ENCODE measurements at places on chromosomes 16 and 17.

DNA sequence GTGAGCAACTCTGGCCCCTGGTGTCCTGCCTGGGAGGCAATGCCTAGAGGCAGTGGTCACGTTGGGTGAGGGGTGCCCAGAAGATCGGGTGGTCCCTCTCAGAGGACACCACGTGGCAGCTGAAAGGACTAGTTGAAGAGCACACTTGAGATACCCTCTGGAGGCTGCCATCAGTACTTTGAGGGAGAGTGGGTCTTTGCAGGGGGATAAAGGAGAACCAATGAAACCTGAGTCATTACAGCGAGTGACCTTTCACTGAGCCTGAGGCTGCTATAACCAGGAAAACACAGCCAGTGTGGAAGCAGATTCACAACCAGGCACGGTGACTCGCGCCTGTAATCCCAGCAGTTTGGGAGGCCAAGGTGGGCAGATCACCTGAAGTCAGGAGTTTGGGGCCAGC, 18.9 kb downstream of the CA4 start:
- DNase-seq = no peak

DNA sequence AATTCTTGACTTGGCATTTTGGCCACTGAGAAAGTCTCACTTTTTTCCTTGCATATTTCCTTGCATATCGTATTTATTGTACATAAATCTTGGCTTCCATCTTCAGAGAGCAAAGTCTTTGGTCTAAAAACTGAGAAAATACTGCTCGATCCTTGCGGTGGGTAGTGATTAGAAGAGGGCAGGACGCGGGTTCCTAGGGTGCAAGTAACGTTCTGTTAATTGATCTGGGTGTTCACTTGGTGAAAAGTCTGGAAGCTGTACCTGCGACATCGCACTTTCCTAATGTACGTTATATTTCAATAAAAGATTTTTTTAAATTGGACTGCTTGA, 758 bp upstream of the UBALD2 start:
- no peak for DNase-seq

DNA sequence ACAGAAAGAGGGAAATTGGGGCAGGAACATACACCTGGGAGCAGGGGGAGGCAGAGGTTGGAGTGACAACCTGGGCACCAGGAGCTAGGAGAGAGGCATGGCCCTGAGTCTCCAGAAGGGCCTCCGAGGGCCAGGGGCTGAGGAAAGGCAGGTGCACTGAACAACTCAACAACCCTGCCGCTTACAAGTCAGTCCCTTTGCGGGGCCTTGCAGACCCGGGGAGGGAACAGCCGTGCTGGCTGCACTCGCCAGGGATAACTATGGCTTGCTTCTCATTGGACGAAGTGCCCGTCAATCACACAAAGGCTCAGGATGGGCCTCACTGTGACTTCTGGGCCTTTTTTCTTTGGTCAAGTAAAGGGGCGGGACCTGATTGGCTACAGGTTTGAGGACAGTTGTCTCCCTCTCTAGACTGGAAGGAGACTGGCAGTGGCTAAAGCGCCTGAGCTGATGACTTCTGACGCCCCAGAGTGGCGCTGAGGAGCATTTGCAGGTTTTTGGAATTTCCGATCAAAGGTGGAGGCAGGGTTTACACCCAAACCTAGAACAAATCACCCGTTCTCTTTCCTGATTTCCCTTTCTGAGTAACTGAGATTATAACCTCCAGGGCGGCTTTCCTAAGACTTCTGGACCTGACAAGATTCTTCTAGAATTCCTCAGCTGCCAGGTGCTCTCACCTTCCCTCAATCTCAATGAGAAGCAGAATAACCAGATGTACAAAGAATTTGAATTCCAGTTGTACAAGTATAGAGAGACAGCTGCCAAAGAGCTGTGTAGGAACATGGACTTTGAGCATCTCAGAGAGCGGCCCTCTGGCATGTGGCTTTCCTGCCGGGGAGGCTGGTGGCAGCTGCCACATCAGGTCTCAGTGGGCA, 27.6 kb upstream of the ST6GALNAC2 start:
- DNase-seq = no peak

- DNase-seq = no peak
These were observed 15.2 kb upstream of the HERPUD1 start for GRCh38 chr16:56916571-56917403.

- peak; percentile 59 for DNase-seq
These were observed 20.0 kb downstream of the TRAF4 start for GRCh38 chr17:28763804-28764266.

DNA sequence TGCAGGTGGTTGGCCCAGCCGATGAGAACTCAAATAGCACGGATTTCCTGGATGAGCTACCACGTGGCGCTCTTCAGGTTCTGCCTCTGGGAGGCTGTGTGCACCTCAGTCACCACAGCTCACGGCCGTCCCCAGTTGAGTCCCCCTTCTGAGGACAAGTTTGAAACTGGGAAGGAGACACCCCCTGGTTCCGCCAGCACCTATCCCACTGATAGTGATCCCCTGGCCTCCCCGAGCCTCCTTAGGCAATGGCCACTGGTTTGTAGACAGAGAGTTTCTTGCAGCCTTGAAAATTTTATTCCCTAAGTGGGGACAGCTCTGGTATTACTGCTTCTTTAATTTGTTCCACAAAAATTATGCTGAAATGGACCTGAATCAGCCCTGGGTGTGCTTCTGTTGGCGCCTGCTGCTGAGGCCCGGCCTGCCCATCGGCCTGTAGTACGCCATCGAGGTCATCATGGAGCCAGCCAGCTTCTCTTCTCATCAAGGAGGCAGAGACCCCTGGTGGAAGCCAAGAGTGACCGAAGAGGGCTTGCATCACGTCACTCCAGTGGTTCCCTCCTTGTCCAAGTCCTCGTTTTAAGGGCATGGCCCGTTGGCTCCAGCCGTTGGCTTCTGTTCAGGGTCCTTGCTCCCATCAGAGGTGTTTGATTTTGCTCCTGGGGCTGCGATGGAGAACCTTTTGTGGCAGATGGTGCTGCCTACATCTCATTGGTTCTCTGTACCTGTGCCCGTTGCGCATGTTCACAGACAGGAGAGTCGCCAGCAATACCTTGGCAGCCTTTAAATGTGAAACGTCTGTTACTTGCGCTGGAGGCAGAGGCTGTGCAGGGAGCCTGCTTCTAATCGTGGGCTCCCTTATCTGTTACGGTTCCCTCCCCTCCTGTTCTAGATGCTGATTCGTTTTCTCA, 9.3 kb downstream of the SMCR8 start:
- DNase-seq = no peak

DNA sequence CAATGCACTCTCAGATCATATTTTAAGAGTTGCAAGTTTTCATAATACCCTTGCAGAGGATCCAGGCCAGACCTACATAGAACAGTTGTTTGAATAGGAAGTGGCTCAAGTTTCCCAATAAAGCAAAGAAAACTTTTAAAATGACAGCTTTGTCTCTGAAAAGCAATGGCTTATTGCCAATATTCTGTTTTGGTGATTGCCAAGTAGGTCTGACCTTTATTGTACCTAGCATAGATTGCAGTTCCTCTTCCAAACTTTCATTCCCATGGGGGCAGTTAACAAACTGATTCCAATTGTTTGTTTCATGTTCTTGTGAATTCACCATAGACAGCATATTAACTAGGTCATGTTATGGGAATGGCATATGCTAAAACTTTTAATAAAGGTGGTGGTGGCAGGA, 664.6 kb upstream of the CA10 start:
- no peak for DNase-seq

All from activated naive CD4-positive, alpha-beta T cell (primary cell).